ENCODE measurements at places on chromosomes 7 and 10. TPM values are rescaled to one million over a fixed set of nuclear protein-coding genes. Genes with fewer than 3 reads are reported as not detected.

GRCh38 chr7:96484091-96484490, 162.2 kb upstream of the SLC25A13 start:
- H3K36me3 ChIP-seq, result no peaks in the 10 kb centered on the region
- H3K4me1 ChIP-seq, result no peaks in the 10 kb centered on the region
- no peak overlapping the region for H3K4me3 ChIP-seq
- no peak for DNase-seq

GRCh38 chr10:6052247-6053221, 9.6 kb downstream of the IL2RA start:
- H3K4me1 ChIP-seq, result peaks cover 14% of the 10 kb centered on the region
- H3K4me3 ChIP-seq, result no peak overlapping the region
- H3K27me3 ChIP-seq, result peaks cover 83% of the 10 kb centered on the region
- H3K27ac ChIP-seq, result no peak overlapping the region
- DNase-seq, result peak; percentile 41

DNA sequence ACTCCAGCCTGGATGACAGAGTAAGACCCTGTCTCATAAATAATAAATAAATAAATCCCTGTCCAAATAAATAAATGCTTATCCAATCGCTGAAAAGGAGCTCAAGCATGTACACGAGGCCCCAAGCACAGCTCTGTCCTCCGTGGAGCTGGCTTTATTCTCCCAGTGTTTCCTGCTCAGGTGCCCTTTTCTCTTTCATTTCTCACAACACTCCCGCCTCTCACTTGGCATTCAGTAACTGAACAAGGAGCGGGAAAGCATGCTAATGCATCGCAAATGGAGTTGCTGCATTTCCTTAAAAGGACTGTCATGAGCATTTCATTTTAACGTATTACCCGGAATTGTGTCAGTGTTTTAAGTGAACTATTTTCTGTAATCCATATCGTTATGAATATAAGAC, 210.9 kb upstream of the C7orf33 start:
- H3K36me3 ChIP-seq, result no peaks in the 10 kb centered on the region
- H3K27ac ChIP-seq, result no peak overlapping the region
- H3K4me3 ChIP-seq, result no peak overlapping the region
- no peaks in the 10 kb centered on the region for H3K4me1 ChIP-seq
- no peaks in the 10 kb centered on the region for H3K27me3 ChIP-seq

DNA sequence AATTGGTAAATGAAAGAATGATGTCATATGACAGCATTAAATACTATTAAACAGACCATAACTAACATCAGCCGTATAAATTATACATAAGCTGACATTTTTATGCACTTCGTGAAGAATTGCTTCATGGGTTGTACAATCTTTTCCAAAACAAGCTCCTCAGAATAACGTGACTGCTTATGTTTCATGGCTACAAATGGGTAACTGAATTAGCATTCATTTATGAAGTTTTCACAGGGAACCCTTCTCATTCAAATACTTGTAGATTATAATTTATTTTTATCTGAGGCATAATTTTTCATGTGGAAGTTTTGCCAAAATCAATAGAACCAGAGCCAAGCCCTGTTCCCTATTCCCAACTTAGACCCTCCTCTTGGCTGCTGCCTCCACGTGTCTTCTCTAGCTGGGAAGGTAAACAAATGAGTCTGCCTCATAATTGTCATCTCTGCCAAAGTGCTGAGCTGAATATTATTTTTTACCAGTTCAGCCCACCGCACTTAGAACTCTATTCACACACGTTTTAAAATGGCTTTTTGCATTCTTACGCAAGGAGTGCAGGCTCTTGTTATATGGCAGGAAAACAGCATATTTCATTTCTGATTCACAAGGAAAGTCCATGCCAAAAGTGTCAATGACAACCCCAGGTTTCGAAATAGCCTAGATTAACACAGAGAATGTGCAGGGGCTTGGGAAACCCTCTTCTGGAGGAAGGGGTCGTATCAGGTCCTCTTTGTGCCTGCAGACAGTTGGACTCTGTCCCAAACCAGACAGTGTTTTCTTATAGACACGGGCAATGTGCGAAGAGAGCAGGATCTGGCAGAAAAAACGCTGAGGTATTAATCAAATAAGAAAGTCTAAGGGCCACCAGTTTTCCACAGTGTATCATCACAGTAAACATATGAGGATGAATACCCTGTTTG, 370.7 kb upstream of the MGMT start:
- H3K27ac ChIP-seq, result peak overlapping the region; percentile 71
- peaks cover 21% of the 10 kb centered on the region for H3K4me1 ChIP-seq
- H3K4me3 ChIP-seq, result peak overlapping the region; percentile 38
- H3K27me3 ChIP-seq, result no peaks in the 10 kb centered on the region

- no peak overlapping the region for H3K4me3 ChIP-seq
- no peaks in the 10 kb centered on the region for H3K36me3 ChIP-seq
- no peaks in the 10 kb centered on the region for H3K4me1 ChIP-seq
- no peak for DNase-seq
- H3K27ac ChIP-seq, result no peak overlapping the region
- peaks cover 7% of the 10 kb centered on the region for H3K27me3 ChIP-seq
These were observed 25.8 kb upstream of the VSIR start for GRCh38 chr10:71799112-71799511.

GRCh38 chr7:77838929-77839491, 40.4 kb downstream of the PHTF2 start:
- H3K27me3 ChIP-seq, result no peaks in the 10 kb centered on the region
- no peak overlapping the region for H3K27ac ChIP-seq
- DNase-seq, result no peak
- no peak overlapping the region for H3K4me3 ChIP-seq
- no peaks in the 10 kb centered on the region for H3K36me3 ChIP-seq

DNA sequence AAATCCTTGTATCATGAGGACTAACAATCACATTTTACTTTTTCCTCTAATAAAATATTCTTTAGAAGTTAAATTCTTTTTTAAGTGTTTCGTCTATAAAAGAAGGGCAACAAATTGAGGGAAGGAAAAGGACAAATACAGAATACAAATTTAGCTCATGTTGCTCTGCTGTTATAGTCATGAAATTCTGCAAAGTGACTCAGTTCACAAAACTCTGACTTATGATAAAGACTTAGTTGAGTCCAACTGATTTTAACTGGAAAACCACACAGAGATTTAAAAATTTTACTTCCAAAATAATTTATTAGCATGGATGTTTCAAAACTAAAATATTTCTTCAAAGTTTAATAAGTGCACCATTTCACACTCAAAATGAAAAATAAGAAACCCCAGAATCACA, 75.0 kb upstream of the GPR22 start:
- no peak overlapping the region for H3K27ac ChIP-seq
- no peaks in the 10 kb centered on the region for H3K36me3 ChIP-seq
- no peaks in the 10 kb centered on the region for H3K27me3 ChIP-seq
- no peaks in the 10 kb centered on the region for H3K4me1 ChIP-seq
- no peak for DNase-seq

- peak overlapping the region; percentile 46 for H3K27ac ChIP-seq
- no peak for DNase-seq
- no peak overlapping the region for H3K4me3 ChIP-seq
- H3K36me3 ChIP-seq, result no peaks in the 10 kb centered on the region
These were observed 24.9 kb downstream of the ZNRF2 start for GRCh38 chr7:30309302-30309701.

DNA sequence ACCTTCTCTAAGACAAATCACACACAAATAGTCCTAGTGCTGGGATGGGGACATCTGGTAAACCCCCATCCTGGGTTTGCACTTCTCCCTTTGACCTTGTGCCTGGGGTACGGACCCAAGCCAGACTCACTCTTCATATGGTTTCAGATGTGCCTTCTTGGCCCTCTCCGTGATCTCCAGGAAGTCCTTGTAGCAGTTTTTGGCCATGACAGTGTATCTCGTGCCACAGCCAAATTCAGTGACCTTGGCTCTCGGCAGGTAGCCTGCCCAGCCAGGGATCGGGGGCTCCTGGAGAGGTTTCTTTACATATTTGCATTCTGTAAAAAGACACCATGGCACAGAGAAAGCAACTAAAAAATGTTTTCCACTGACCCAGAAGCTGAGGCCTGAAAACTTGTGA, 43.9 kb downstream of the PNLIPRP2 start:
- no peak for DNase-seq
- H3K4me3 ChIP-seq, result no peak overlapping the region
- no peaks in the 10 kb centered on the region for H3K27me3 ChIP-seq
- H3K36me3 ChIP-seq, result no peaks in the 10 kb centered on the region
- no peaks in the 10 kb centered on the region for H3K4me1 ChIP-seq

GRCh38 chr7:46315891-46316290, 394.8 kb upstream of the IGFBP3 start:
- no peaks in the 10 kb centered on the region for H3K27me3 ChIP-seq
- H3K27ac ChIP-seq, result no peak overlapping the region
- no peaks in the 10 kb centered on the region for H3K36me3 ChIP-seq
- H3K4me3 ChIP-seq, result no peak overlapping the region

GRCh38 chr7:106071356-106071998, 40.6 kb downstream of the SYPL1 start:
- peak overlapping the region; percentile 49 for H3K27ac ChIP-seq
- no peaks in the 10 kb centered on the region for H3K27me3 ChIP-seq

- H3K4me3 ChIP-seq, result no peak overlapping the region
- DNase-seq, result no peak
- H3K27me3 ChIP-seq, result no peaks in the 10 kb centered on the region
- H3K27ac ChIP-seq, result no peak overlapping the region
These were observed 218.6 kb downstream of the ZNF33B start for GRCh38 chr10:42419789-42420188.

DNA sequence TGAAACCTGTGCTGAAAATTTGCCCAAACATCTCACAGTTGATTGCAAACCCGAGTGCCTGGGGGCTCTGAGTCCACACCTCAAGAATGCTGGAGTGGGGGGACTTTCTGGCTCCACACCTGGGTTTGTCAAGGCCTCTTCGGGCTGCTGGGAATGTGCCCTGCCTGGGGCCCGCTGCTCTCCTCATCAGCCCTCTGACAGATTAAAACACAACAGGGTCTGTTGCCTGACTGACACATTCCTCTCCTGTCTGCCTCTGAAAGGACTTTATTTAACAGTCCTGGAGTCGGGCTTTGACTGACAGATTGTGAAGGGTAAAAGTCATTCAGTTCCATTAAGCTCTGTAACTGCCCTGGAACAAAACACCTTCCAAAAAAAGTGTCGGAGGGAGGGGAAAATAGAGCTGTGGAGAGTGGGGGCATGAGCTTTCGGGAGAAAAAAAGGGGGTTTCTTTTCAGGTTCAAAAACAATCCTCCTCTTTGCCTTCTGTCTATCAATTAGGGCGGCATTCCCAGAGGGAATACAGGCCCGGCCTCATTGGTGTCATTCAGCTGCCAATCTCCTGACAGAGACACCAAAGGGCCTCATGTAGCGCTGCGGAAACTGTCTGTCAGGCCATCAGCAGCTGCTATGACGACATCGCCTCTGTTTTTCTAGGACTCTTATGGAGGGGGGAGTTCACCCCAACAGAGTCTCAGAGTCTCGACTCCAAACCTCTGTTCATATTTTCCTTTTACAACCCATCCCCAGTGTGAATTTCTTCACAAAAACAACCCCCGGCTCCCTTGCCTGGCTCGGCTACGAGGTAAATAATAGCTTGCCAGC, 398.8 kb upstream of the NFE2L3 start:
- DNase-seq, result peak; percentile 5
- peaks cover 76% of the 10 kb centered on the region for H3K27me3 ChIP-seq
- no peaks in the 10 kb centered on the region for H3K36me3 ChIP-seq
- H3K4me1 ChIP-seq, result no peaks in the 10 kb centered on the region
- no peak overlapping the region for H3K4me3 ChIP-seq

GRCh38 chr7:151679071-151679708, 159.5 kb upstream of the RHEB start:
- no peak overlapping the region for H3K4me3 ChIP-seq
- peak overlapping the region; percentile 98 for H3K27ac ChIP-seq
- no peaks in the 10 kb centered on the region for H3K36me3 ChIP-seq
- no peak for DNase-seq
- H3K4me1 ChIP-seq, result peaks cover 45% of the 10 kb centered on the region
- no peaks in the 10 kb centered on the region for H3K27me3 ChIP-seq

GRCh38 chr10:22573820-22574569, 140.4 kb downstream of the PIP4K2A start:
- peak; percentile 25 for DNase-seq
- no peaks in the 10 kb centered on the region for H3K27me3 ChIP-seq
- no peak overlapping the region for H3K27ac ChIP-seq
- H3K36me3 ChIP-seq, result peaks cover 13% of the 10 kb centered on the region
- no peaks in the 10 kb centered on the region for H3K4me1 ChIP-seq

GRCh38 chr7:45073031-45073785, 15.6 kb downstream of the NACAD start:
- peaks cover 24% of the 10 kb centered on the region for H3K4me1 ChIP-seq
- H3K36me3 ChIP-seq, result peaks cover 33% of the 10 kb centered on the region
- H3K27me3 ChIP-seq, result no peaks in the 10 kb centered on the region
- no peak overlapping the region for H3K4me3 ChIP-seq
- DNase-seq, result peak; percentile 17

DNA sequence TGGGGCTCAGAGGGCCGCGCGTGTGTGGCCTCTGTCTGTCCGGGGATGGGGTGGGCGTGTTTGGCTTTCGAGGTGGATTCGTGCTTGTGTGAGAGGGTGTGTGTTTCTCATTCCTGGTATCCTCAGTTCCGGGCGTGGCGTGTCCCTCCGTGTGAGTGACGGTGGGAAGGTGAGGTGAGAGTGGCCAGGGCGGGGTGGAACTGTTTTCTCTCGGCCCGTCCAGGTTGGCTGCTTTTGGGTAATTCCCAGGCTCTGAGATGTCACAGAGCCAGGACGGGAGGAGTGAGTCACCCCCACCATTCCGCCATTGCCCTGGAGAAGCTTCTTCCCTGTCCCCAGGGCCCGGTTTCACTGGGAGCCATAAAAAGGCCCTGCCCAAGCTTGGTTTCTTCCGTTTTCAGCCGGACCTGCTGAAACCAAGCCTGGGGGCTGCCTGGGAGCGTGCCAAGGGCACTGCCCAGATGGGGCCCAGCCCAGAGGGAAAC, 21.3 kb upstream of the CLDN4 start:
- peak; percentile 55 for DNase-seq
- H3K4me3 ChIP-seq, result no peak overlapping the region
- H3K27ac ChIP-seq, result peak overlapping the region; percentile 63
- H3K27me3 ChIP-seq, result no peaks in the 10 kb centered on the region
- H3K36me3 ChIP-seq, result no peaks in the 10 kb centered on the region

DNA sequence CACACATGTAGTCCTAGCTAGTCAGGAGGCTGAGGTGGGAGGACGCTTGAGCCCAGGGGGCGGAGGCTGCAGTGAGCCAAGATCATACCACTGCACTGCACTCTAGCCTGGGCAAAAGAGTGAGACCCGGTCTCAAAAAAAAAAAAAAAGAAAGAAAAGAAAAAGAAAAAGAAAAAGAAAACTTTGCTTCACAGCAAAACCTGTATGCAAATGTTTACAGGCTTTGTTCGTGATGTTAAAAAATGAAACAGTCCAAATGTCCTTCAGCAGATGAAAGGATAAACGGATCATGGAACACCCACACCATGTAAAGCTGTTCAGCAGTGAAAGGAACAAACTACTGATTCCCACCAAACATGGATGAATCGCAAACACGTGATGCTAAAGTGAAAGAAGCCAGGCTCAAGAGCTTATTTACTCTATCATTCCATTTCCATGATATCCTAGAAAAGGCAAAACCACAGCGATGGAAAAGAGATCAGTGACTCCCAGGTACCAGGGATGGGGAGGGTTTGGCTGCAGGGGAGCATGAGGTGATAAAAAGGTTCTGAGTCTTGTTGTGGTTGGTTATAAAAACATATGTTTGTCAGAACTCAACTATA, 15.1 kb downstream of the LRRC20 start:
- no peak for DNase-seq
- H3K4me3 ChIP-seq, result no peak overlapping the region
- no peaks in the 10 kb centered on the region for H3K4me1 ChIP-seq

The TMEM229A gene
- total RNA-seq, result not detected

The HMX2 gene
- not detected for total RNA-seq

The BLNK gene
- total RNA-seq, result 1.0 TPM

The PRKAR2B gene
- total RNA-seq, result 0.15 TPM

The BHLHA15 gene
- total RNA-seq, result 6.0 TPM

The PIP4K2A gene
- total RNA-seq, result 24.2 TPM

The TAC1 gene
- total RNA-seq, result not detected

The LEP gene
- not detected for total RNA-seq

The HYAL4 gene
- total RNA-seq, result not detected
